ENCODE measurements at places on chromosomes 2 and 18.

DNA sequence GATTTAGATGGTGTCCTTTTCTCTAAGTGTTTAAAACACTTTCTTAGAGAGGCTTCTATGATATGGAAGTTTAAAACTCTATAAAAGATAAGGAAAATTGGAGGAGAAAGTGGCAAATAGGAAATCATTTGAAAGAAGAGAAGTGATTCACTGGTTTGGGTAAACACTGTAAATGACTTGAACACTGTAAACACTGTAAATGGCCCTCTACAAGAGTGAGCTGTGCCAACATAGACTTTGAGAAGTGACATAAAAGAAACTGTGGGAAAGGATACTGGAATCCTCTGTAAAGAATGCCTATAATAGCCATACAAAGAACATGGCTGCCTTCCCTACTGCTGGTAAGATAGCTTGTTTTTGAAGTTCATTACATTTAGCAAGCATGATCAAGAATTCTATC is 210.9 kb upstream of the SIX3 start:
- no peak for DNase-seq

GRCh38 chr2:225894236-225894980 is 494.9 kb downstream of the NYAP2 start:
- no peak for DNase-seq

GRCh38 chr2:39837856-39838453 is 58.9 kb upstream of the THUMPD2 start:
- no peak for DNase-seq

DNA sequence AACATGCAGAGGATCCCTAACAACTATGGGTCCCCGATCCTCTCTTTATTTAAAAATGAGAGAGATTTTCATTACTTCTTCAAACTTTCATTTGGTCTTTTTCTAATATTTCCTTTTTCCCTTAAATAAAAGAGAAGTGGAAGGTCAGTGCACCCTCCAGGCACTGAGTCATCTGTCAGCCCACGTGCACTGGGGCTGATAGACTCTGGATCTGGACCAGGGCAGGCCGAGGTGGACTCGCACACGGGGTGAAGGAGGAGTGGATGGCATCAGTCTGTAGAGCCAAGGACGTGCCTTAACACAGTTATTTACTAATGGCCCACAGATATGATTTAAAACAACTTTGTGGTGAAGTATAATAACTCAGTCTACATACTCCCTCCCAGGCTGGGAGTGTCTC is 214.4 kb upstream of the TMEM200C start:
- no peak for DNase-seq

GRCh38 chr2:95305380-95306061 is 8.4 kb downstream of the KCNIP3 start:
- no peak for DNase-seq

GRCh38 chr2:120798567-120799247 is 63.0 kb downstream of the GLI2 start:
- DNase-seq: no peak

- no peak for DNase-seq
These were observed 431.9 kb upstream of the TCF4 start for GRCh38 chr18:56019908-56020307.

- DNase-seq: no peak
These were observed 144.7 kb downstream of the FAM210A start for GRCh38 chr18:13581496-13582177.

- DNase-seq: no peak
These were observed 47.8 kb downstream of the FARSB start for GRCh38 chr2:222608081-222608480.

DNA sequence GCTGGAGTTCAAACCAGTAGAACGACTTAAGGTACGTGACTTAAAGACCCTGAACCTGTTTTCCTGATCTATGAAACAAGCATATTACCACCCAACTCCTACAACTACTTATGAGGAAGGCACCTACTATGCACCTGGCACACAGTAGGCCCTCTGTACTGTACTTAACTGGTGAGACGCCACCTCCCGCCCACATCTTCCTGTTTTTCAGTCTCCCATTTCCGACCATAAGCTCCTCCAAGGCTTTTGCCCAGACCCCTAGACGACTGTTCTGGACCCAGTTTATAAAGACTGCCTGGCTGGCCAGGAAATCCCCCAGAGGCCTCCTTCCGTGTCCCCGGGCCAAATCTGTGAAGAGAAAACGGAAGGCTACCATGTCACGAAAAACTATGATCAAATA is 1.5 kb downstream of the GALNT14 start:
- DNase-seq: no peak

DNA sequence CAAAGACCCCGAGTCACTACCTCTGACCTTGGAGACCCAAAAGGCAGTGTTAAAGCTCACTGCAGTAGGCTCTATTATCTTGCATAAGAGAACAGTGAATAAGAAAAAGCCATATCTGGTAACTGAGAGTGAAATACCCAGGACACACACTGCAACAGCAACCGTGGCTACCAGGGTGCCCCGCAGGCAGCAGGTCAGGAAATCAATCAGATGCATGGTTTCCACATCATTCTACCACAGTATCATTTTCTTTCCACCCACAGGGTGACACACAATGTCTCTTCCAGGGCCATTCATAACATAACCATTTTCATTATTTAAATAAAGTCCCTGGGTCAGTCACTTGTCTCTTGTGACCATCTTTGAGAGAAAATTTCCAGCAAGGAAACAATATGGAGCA is 131.3 kb downstream of the CCBE1 start:
- DNase-seq: no peak

- DNase-seq: no peak
These were observed 3.8 kb downstream of the TMEM198 start for GRCh38 chr2:219547621-219548020.

GRCh38 chr2:170514140-170514539 is 201.0 kb upstream of the SP5 start:
- DNase-seq: no peak

DNA sequence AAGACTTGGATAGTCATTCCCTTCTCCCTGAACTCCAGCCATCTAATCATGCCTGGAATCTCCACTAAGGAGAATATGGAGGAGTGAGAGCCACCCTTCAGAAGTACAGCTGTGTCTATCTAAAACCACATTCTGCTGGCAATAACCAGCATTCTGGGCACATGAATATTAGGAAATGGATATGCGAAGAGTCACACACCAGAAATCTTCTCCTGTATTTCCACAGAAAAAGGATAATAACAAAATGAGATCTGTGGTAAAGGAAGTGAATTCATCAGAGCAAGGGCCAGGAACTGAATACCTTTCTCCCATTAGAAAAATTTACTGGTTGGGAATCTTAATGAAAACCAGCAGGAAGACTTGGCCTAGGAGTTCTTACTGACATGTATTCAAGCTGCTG is 218.8 kb downstream of the SCG2 start:
- no peak for DNase-seq

- DNase-seq: no peak
These were observed 16.9 kb upstream of the RNU4ATAC start for GRCh38 chr2:121513597-121514333.

- no peak for DNase-seq
These were observed 83.6 kb downstream of the VRK2 start for GRCh38 chr2:58130238-58130637.

DNA sequence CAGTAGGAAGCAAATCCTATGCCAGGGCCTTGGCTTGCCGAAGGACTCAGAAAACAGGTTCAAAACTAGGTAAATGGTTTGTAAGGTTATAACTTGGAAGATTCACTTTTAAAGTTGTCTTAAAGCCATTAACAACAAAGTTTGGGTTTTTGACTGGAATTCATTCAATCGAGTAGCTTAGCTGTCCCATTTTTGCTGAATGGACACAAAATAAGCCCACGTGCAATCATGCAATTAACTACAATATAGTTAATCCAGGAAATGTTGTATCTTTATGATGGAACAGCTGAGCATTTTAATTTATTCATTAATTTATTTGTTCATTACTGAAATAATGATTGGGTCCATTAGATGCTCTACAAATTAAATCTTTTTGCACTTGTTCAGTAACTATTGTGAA is 18.3 kb upstream of the APCDD1 start:
- no peak for DNase-seq

DNA sequence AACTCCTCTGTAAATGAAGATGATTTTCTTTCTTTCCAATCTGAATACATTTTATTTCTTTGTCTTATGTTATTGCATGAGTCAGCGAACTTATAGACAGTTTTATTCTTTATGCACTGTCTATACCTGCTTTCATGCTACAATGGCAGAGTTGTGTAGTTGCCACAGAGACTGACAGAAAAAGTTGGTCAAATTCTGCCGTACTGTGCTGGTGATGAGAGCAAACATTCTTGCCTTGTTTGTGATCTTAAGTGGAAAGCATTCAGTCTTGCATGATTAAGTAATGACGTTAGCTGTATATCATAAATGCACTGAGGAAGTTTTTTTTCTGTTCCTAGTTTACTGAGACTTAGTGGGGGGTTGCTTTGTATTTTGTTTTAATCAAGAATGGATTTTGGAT is 32.9 kb downstream of the ZC3H15 start:
- DNase-seq: no peak

GRCh38 chr2:144213797-144214196 is 306.1 kb downstream of the ZEB2 start:
- DNase-seq: no peak

DNA sequence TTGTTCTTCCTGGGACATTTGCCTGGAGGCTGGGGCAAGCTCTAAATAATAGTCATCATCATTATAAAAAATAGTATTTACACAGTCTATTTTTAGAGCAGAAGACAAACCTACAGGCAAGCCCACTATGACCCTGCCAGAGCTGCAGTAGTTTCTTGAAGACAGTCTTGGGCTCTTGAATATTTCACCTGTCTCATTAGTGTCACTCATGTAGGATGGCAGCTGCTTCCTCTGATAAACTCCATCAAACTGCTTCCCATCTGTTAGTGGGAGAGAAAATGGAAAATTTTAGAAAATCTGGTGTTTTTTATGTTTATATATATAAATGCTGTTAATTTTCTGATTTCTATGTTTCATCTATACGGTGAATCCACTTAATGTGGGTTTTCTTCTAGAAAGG is 8.5 kb upstream of the CYRIA start:
- no peak for DNase-seq

- DNase-seq: no peak
These were observed 87.2 kb upstream of the SMAD2 start for GRCh38 chr18:48017635-48018034.

DNA sequence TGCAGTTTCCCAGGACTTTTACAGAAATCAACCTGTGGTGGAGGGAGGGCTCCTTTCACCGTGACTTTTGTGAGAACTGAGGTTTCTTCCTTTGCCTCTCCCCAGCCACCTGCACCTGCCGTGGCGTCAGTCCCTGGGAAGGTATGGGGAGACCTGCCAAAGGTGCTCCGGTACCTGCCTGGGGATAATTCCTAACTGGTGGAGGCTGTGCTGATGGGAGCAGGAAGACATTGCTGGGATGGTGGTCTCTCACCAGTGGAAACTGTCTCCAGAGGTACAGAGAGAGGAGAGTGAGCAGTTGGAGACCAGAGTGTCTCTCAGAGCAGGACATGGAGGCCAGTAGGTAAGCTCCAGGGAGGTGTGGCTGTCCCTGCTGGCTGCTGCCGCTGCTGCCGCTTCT is 52.6 kb downstream of the CIB4 start:
- DNase-seq: no peak

GRCh38 chr18:39415471-39415870 is 1849.9 kb upstream of the CELF4 start:
- no peak for DNase-seq

- no peak for DNase-seq
These were observed 165.5 kb downstream of the HDAC4 start for GRCh38 chr2:239235311-239235710.

GRCh38 chr2:231263118-231263831 is 64.8 kb downstream of the ARMC9 start:
- no peak for DNase-seq

- no peak for DNase-seq
These were observed 46.4 kb upstream of the SELENOI start for GRCh38 chr2:26299471-26300101.

GRCh38 chr2:16302431-16303272 is 362.3 kb downstream of the MYCN start:
- DNase-seq: no peak

DNA sequence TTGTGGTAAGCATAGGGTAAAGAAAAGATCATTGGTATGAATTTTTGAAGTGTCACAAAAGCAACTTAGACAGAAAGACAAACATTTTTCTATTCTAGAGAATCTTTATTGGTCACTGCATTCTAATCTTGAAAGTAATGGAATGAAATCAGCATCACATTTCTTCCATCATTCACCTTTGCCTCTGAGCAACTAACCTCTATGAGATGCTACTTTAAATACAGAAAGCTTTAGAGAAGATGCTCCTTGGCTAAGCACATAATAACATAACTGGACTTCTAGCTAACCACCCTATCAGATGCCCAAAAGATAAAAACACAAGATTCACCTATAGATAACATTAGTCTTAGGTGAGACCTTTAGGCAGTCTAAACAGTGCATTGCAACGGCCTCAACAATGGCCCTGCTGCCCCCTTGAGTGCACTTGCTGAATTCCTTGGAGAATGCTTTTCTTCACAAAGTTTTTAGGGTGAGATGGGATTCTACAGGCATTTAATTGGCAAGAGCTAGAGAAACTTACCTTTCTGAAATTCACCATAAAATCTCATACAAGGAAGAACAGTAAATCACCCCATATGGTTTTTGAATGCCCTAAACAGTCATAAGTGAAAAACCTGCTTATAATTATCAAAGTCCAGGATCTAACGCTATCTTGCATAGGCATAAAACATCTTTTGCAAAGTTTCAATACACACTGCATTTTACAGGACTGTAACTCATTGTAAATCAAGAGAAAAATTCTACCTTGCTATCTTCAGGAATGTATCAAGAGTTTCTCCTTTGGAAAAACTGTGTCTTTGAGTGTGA is 791.3 kb upstream of the CHAC2 start:
- no peak for DNase-seq

GRCh38 chr2:152716805-152717227 is 445 bp downstream of the PRPF40A start:
- DNase-seq: peak; percentile 34

GRCh38 chr18:54203914-54204313 is 20.6 kb downstream of the MBD2 start:
- no peak for DNase-seq

- DNase-seq: no peak
These were observed 64.6 kb upstream of the MYO3B start for GRCh38 chr2:170113168-170113894.

GRCh38 chr2:215958257-215958656 is 55.1 kb downstream of the MREG start:
- DNase-seq: no peak

Measured in activated CD8-positive, alpha-beta memory T cell treated with anti-CD3 and anti-CD28 coated beads, Interleukin-2, amount 50 U/mL, for 4 hours (primary cell).